Sciatic nerve (tissue), 2 donors: ENCODE measurements at places on chromosomes 1 and 21.
A peak's percentile ranks its signal among the peaks of the same experiment; 100 is the strongest.

DNA sequence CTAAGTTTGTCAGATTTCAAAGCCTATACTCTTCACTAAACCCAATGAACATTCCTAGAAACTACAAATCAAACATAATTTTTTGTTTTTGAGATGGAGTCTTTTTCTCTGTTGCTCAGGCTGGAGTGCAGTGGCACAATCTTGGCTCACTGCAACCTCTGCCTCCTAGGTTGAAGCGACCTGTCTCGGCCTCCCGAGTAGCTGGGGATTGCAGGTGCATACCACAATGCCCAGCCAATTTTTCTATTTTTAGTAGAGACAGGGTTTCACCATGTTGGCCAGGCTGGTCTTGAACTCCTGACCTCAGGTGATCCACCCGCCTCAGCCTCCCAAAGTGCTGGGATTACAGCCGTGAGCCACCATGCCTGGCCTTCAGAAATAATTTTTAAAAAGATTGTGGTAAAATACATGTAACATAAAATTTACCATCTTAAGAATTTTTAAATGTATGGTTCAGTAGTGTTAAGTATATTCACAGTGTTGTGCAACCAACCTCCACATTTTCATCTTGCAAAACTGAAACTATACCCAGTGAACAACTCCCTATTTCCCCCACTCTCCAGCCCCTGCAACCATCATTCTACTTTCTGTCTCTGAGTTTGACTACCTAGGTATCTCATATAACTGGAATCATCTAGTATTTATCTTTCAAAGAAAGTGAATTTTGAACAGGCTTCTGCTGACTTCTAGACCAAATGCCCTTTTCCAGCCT lies 2.7 kb upstream of the CFAP141 start:
- no peak for DNase-seq

- DNase-seq = no peak
Observed at GRCh38 chr1:6703016-6703415, 1.4 kb upstream of the DNAJC11 start.

GRCh38 chr1:33465316-33465715 lies 7.1 kb upstream of the ZSCAN20 start:
- no peak for DNase-seq

DNA sequence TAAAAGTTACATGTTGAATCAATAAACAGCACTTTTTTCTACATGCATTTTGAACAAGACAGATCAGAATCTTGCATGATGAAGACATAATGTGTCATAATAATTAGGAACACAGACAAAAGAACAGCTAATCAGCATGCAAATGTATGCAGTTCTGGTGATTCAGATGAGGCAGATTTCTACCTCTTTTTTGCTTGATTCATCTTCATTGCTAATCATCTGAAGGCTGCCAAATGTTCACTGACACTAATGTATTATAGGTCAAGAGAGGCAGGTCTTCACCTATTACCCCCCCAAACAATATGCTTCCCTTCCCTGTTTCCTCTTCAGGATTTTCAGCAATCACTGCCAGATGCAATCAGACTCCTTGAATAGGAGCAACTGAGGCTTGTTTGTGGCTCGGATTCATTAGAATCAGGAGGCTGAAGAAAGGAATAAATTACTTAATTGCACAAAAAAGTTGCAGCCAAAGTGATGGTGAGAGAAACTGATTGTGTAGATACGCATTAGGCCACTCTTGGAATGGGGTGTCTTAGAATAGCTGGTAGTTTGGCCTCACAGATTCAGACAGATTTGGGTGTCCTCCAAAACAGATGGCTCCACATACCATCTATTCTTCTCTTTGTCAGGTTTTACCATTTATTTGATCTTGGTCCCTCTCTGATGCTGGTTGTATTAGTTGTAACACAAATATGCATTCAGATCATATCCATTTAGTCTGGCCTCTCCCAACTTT lies 275.4 kb downstream of the RPS6KC1 start:
- no peak for DNase-seq

GRCh38 chr1:226135059-226135651 lies 51.4 kb downstream of the ACBD3 start:
- peak; percentile 54 for DNase-seq

DNA sequence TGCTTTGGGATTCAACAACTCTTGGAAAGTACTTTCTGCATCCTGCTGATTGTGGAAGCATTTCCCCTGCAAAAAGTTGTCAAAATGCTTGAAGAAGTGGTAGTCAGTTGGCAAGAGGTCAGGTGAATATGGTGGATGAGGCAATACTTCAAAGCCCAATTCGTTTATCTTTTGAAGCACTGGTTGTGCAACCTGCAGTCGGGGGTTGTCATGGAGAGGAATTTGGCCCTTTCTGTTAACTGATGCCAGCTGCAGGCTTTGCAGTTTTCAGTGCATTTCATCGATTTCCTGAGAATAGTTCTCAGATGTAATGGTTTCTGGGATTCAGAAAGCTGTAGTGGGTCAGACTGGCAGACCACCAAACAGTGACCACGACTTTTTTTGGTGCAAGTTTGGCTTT lies 47.6 kb upstream of the GJA5 start:
- no peak for DNase-seq

GRCh38 chr1:8603220-8603616 lies 214.2 kb downstream of the RERE start:
- DNase-seq = no peak

- no peak for DNase-seq
Observed at GRCh38 chr1:5347726-5348125, 644.5 kb downstream of the NPHP4 start.

- DNase-seq = no peak
Observed at GRCh38 chr1:78289603-78290002, 201.2 kb upstream of the PTGFR start.

DNA sequence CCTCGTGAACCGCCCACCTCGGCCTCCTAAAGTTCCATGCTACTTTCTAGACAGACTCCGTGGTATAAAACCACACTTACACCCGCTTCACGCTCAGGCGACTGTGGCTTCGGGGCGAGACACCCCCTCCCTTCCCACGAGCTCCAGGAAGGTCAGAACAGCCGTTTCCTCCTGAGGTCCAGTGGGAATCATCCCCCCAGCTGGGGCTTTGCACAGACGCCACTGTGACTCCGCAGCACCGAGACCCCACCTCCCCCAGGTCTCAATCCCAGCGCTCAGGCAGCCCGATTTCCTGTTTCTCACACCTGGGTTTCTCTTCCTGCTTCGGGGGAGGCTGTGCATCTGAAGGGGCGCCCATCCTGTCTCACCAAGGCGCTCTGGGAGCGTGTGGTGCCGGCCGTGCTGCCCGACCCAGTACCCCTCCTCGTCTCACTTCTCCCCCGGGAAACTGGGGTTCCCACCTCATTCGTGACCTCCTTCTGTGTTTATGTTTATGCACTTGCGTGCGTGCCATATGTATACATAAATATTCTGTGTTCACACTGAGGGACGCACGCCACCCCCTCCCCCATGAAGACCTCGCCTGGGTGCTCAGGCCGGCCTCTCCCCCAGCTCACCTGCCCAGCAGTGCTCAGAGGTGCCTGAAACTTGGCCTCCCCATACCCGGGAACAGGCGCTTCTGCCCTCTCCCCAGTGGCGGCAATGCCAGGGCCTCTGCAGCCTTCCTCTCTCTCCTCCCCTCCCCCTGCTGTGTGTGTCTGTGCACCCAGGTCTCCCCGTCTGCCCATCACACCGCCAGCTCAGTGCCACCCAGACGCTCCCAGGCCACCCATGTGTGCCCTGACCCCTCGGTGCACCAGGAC lies 14.6 kb downstream of the SLC35E2B start:
- DNase-seq = peak; percentile 52

- DNase-seq = no peak
Observed at GRCh38 chr1:36605942-36606640, 123.4 kb upstream of the CSF3R start.

DNA sequence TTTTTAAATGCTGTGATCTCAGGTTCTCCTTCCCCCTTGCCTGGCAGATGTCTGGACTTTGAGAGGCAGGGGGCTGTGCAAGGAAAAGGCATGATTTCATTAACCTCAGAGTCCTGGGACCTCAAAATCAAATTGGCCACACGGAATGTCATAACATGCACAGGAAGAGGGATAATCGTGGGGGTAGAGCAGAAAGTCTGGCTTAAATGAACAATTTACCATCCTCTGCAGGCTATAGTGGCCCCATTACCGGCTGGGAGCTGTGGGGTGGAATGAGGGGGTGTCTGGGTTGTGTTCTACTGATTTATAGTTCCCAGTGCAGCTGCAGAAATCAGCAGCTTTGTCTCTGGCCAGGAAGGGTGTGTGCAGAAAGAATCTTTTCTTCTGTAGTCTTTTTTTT lies 10.8 kb downstream of the OPRD1 start:
- DNase-seq = no peak

- DNase-seq = no peak
Observed at GRCh38 chr1:56258371-56258770, 321.0 kb downstream of the PLPP3 start.

GRCh38 chr1:178143730-178144690 lies 50.1 kb downstream of the RASAL2 start:
- no peak for DNase-seq

DNA sequence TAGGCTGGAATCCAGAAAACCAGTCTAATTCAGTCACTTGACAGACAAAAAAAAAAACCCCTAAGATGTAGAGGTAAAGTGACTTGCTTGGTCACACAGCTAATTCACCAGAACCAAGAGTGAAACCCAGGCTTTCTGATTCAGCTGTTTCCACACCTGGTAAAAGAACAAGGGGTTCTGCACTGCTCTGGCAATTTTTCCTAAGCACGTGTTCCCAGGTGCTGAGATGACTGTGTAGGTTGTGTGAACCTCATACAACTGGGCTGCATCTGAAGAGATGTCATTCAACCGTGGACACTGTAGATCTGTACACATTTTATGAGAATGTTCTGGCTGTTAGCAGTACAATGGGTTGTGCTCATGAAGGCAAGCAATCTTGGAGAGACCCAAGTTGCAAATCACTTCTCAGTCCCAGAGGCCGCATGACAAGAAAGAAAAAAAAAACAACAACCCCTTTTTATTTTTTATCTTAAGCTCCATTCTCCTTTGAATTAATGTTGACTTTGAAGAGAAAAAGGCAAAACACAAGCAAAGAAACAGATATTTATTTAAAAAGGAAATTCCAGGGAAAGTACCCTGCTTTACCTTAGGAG lies 95.4 kb downstream of the INTS7 start:
- no peak for DNase-seq

DNA sequence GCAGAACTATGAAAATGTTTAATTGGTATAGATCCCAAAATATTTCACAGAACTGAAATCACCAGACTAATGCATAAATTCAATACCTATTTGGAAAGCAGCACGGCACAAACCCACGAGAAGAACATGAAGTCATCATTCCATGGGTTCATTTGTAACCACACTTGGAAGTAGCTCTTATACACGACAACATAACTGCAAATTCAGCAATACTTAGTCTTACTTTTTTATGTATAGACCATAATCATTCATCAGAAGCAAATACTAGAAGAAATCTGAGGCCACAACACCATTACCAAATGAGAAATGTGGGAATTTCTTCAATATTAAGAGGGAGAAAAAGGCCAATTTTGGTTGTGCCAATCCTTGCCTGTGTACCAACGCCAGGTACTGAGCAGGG lies 4.2 kb upstream of the UBE2G2 start:
- DNase-seq = no peak

DNA sequence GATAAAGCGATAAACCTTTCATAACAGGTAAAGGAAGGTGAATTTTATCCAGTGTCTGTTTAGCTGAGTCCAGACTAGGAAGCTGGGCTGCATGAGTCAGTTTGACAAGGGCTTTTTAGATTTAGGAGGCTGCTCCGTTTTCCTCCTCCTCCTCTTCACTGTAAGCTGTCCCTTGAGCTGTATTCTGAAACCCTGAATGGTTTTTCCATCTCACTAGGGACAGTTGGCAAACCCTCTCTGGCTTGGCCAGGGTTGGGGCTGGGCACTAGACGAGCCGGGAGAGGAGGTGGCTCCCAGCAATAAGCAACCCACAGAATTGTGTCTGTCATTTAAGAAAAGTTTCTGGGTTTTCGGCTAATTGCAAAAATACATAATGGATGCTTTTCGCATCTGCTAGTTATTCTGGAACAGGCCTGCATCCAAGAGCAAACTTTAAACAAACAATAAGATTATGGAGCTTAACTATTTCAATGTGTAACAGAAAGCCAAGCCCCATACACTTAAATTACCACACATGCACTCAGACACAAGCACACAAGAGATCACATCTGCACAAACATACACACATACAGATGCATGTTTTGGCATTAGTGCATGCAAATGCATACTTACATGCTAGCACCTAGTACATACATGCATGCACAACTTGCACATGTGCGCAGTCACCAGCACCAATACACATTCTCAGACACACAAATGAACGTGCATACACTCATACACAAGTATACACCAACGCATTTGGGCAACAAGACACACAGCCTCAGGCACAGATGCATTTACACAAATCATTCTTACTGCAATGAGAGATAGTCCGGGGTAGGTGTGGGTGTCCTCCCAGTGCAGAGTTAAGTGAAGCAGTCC lies 27.8 kb upstream of the FOXE3 start:
- no peak for DNase-seq

DNA sequence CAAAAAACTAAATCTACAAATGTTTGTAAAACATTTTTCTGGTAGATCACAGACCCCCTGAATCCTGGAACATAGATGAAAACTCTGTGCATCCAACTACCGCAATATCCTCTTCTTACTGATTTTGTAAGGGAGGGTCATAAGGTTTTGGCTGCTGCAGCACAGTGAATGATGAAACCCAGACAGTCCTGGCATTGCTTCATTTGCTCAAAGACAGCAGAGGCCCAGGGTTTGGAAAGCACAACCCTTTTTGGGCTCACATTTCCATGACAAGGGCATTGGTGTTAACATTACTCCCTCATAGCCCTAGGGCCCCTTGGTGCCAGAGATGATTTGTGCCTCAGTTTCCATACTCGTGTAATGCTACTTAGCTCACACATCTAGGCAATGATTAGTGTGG lies 51.2 kb downstream of the PLXNA2 start:
- DNase-seq = no peak

DNA sequence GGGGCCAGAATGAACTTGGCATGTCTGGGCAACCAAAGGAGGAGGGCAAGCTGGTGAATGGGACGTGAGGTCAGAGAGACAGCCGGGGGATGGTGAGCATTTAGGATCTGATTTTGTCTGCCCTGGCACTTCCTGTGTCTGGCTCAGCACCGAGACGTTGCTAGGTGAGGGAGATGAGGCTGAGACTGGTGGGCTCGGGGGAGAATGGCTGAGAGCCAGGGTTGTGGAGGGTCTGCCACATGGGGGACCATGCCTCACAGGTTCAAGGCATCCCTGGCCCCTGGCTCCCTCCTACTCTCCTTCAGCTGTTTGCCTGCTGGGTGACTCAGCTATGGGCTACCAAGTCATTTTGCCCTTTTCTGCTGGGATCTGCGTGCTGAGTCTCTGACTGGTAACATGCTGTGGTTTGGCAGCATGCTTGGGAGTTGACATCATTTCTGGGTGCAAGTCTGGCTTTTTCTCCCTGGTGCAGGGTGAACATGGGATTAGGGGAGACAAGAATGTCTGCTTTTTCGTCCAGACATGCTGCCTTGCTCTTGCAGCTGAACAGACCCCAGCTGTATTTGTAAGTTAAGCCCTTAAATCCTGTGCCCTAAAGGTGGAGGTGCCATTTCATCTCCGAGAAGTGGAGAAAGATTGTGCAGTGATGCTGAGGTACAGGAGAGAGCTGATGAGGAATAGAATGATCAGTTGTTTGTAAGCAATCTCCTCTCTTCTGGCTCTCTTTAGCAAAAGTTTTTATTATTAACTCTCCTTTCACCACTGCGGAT lies 17.6 kb downstream of the GALNT2 start:
- DNase-seq = peak; percentile 75
